ENCODE measurements at places on chromosomes 7 and 10.

DNA sequence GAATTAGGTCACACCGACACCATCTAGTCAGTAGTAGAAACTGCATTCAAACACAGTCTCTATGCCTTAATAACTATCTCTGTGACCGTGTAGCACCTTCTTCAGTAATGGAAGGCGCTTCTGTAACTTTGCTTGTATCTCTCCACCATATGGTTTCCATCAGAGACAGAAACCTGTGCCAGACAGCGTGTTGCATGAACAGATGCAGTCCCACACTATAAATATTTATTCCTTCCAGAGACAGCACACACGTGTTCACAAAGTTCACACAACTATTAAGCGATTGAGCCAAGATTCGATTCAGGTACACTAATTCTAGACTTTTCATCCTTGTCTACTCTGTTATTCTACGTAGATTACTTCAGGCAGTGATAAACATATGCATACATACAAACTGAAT is 873.9 kb upstream of the MBL2 start:
- no peak for DNase-seq

DNA sequence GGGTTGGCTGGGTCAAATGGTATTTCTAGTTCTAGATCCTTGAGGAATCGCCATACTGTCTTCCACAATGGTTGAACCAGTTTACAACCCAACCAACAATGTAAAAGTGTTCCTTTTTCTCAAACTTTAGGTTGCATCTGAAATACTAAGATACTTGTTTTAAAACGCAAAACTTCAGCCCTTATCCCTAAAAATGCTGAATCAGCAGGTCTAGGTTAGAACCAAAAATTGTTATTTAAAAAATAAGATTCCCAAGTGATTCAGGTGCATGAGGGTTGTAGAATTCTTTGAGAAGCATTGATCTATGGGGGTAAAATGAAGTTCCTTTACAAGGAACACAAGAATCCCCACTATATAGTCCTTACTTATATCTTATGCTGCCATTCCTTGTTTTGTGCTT is 56.5 kb upstream of the BICC1 start:
- DNase-seq = no peak

- DNase-seq = no peak
These were observed 229.1 kb downstream of the CUX1 start for GRCh38 chr7:102046373-102047117.

DNA sequence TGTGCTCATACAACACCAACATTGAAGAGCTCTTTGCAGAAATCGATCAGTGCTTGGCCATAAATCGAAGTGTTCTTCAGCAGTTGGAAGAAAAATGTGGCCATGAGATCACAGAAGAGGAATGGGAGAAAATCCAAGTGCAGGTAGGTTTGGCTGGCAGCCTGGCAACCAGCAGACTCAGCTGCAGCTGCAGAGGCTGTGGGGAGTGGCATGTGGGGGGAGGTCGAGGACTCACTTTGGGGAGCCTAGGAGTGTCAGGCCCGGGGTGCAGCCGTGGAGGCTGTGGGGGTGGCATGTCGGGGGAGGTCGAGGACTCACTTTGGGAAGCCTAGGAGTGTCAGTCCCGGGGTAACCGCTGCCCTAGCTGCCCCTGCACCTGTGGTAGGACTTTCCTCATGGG is 35.1 kb downstream of the RNF32 start:
- DNase-seq = no peak

GRCh38 chr7:140084972-140085371 is 22.2 kb upstream of the PARP12 start:
- DNase-seq = peak; percentile 21

GRCh38 chr7:120877701-120878100 is 19.8 kb upstream of the TSPAN12 start:
- no peak for DNase-seq

GRCh38 chr10:110036640-110037039 is 28.9 kb downstream of the ADD3 start:
- no peak for DNase-seq

GRCh38 chr7:90621125-90621746 is 25.1 kb downstream of the CDK14 start:
- no peak for DNase-seq

- DNase-seq = no peak
These were observed 141.3 kb downstream of the GRK5 start for GRCh38 chr10:119348516-119349240.

GRCh38 chr7:4875391-4875790 is 8.1 kb downstream of the RADIL start:
- no peak for DNase-seq

GRCh38 chr10:79340646-79341244 is 6.5 kb upstream of the PPIF start:
- no peak for DNase-seq

- DNase-seq = peak; percentile 7
These were observed 37.0 kb downstream of the RBM20 start for GRCh38 chr10:110681023-110681681.

DNA sequence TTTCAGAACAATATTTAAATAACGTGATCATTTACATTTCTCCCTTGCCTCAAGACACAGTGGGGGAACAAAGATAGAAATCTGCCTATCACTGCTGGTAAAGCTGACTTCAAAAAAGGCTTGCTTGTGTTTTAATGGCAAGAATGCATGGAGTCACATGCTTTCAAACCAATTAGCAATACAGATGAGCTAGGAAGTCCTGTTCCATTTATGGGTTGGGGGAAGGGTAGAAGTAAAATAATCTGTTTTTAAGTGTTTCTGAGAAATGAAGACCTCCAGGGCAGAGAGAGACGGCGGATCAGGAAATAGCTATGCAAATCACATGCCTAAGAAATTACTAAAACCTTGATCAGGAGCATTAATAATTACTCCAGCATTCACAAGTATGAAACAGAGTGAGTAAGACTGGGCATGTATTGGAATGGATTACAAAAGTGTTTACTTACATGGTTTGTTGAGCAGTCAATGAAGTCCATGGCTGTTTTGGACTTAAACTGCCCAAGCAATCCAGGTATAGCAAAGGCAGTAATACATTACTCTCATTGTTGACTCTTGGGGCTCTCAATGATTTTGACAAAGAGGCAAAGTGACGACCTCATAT is 142.0 kb downstream of the ARID5B start:
- no peak for DNase-seq

- DNase-seq = no peak
These were observed 197.7 kb upstream of the FRMD4A start for GRCh38 chr10:14528450-14528849.

- no peak for DNase-seq
These were observed 266.3 kb downstream of the BICC1 start for GRCh38 chr10:58778966-58779365.

DNA sequence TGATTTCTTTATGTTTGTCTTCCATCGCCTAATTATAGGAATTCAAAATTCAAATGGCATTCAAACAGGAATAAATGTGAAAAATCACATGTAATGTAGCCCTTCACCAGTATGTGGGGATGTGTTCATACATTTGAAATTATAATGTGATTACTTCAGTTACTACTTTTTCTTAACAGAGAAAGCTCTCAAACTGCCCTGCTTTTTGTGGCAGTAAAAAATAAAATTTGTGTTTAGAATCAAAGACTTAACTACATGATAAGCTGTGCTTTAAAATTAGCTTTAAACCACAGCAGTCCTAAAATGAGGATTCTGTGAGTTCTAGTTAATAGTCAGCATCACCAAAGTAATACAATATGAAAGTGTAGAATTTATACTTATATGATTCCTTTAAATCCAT is 7.8 kb upstream of the HERC4 start:
- DNase-seq = no peak

DNA sequence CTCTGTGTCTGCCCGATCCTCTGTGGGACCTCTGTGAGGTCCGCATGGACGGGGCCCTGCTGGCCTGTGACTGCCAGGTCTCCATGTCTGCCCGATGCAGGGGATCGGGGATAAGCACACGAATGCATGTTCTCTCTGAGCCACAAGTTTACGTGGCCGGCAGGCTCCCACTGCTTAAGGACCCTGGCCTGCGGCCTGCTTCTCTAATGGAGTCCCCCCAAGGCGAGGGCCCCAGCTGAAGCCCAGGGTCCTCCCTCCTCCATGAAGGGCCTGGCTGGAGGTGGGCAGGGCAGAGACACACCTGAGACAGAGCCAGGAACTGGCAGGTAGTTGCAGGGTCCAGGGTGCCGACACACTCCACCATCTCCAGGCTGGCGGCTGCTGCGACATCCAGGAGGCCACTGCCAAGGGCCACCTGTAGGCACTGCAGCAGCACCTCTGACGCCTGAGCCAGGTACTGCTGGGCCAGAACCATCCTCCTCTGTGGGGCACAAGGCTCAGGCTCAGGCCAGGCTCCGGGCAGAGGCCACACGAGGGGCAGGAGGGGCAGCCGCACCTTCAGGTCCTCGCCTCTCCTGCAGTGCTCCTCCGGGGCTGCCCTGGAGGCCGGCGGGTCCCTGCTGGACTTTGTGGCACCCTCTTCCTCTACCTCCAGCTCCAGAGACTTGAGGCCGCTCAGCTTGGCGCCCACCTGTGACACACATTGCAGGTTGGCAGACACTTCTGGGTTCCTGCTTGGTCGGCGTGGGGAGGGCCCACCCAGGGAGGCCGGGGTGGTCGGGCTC is 60.9 kb upstream of the NKX6-2 start:
- DNase-seq = no peak

- no peak for DNase-seq
These were observed 160.0 kb upstream of the ANK3 start for GRCh38 chr10:60549686-60550085.

DNA sequence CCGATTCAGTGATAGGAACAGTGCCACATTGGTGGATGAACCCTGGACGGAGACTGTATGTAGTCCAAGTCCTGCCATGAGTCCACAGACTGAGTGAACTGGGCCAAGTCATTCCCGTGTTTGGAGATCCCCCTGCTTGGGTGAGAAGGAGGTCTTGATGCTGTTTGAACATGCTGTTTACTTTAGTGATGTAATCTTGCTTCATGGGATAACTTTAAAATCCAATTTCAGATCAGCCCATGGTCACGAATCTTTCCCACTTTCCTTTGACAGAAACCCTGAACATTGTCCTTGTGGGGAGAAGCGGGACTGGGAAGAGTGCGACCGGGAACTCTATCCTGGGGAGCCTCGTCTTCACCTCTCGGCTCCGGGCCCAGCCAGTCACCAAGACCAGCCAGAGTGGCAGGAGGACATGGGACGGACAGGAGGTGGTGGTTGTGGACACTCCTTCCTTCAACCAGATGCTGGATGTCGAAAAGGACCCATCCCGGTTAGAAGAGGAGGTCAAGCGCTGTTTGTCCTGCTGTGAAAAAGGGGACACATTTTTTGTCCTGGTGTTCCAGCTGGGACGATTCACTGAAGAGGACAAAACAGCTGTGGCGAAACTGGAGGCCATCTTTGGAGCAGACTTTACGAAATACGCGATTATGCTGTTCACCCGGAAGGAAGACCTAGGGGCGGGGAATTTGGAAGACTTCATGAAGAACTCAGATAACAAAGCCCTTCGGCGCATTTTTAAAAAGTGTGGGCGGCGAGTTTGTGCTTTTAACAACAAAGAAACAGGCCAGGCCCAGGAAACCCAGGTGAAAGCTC is 26.6 kb downstream of the GIMAP8 start:
- DNase-seq = no peak

- DNase-seq = no peak
These were observed 694 bp upstream of the WASL start for GRCh38 chr7:123749537-123749857.

- peak; percentile 30 for DNase-seq
These were observed 11.8 kb upstream of the TIAL1 start for GRCh38 chr10:119608316-119609155.

GRCh38 chr10:68088740-68089139 is 13.7 kb upstream of the HERC4 start:
- no peak for DNase-seq

DNA sequence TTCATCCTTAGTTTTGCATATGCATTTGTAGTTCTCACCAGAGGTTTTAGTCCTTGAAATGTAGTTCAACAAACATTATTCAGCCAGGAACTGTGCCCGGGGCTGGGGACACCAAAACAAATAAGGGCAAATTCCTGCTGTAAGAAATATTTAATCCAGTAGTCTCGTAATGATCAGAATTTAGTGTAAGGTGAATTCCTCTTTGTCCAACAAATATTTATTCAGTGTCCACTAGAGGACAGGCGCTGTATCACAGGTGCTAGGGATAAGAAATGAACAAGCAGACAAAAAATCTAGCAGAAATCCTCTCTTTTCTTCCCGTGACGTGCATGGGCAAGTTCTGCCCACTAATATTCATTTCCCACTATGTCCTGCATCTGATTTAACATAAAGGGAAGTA is 17.6 kb downstream of the LGI1 start:
- DNase-seq = no peak

- DNase-seq = no peak
These were observed 186.2 kb downstream of the ELFN1 start for GRCh38 chr7:1856161-1856887.

DNA sequence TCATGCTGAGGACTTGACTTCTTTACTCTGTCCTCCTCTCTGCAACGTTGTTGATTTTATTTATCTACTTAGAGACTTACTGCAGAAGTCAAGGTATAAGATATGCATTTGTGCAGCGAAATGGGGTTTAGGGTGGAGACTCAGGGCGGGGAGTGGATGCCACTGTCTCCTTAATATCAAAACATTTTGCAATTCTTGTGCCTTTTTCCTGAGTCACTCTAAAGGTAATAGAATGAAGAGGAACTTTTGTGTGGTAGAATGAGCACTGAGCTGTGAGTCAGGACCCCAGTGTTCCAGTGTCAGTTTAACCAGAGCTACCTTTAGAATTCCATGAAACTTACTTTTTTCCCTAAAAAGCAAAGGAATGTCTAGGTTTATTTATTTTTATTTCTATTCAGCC is 78.2 kb downstream of the VTI1A start:
- DNase-seq = no peak

DNA sequence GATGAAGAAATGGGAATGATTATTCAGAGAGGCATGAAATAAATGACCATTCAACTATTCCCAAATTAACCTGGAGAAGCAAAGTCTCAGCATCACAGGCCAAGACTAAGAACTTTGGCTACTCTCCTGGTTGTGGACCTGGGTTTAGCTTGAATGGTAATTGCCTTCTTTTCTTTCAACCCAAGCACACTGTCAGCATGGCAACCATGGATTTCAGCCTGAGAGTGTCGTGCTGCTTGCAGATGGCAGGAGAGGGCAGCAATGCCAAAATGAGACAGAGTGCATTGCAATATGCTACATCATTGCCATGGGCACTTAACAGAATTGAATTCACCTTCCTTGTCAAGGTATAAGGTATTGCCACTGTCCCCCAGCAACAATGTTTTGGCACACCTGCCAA is 767.2 kb downstream of the REEP3 start:
- no peak for DNase-seq

Measured in activated CD4-positive, alpha-beta T cell treated with anti-CD3 and anti-CD28 coated beads, Interleukin-2, amount 50 U/mL, for 1 hour (primary cell).